Stimulated activated CD4-positive, alpha-beta T cell treated with anti-CD3 and anti-CD28 coated beads, Interleukin-4, amount 100 ng/mL, for 48 hours (primary cell): ENCODE measurements at places on chromosomes 5 and 9.

- DNase-seq: peak; percentile 56
Measured at GRCh38 chr9:89522261-89522958, 24.5 kb upstream of the SEMA4D start.

DNA sequence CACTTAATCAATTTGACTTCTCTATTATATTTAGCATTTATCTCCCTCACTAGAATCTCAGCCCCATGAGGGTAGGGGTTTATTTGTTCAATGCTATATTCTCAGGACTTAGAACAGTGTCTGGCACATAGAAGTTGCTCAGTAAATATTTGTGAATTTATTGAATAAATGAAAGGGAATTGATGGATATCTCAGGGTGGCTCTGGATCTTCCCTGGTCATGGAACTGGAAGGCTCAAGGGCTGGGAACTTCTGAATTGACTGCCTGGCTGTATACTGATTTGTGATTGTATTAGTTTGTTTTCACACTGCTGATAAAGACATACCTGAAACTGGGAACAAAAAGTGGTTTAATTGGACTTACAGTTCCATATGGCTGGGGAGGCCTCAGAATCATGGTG, 57.2 kb downstream of the KIF4B start:
- no peak for DNase-seq

DNA sequence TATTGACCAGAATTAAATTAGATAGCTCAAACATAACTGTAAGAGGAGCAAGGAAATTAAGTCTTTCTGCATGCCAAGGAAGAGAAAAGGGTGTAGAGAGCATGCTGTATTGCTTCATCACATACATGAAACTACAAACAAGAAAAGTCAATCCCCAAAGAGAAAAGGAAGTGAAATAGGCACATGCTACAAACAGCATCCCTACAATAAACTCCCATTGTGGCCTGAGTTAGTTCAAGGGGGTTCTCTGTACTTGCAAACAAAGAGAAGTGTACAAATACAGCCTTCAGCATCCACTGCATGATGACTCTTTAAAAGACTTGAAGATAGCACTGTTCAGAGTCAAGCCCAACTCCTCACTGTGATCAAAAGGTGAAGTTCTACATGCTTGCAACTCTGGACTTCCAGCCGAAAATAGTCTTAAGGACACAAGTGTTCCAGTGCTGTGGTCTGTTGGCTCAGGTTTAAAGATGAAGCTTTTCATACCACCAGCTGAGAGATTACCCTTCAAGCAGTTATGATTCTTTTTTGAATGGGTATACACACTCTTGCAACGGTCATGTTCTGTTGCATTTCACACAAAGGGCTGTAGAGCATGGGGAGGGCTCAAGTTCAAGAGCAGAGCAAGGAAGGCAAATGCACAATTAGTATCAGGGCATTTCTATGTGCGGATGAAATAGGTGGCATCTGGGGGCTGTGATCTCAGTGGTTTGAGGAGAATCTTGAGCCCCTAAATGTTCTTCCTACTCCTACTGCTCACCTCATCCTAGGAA, 534.5 kb downstream of the EBF1 start:
- DNase-seq: no peak

DNA sequence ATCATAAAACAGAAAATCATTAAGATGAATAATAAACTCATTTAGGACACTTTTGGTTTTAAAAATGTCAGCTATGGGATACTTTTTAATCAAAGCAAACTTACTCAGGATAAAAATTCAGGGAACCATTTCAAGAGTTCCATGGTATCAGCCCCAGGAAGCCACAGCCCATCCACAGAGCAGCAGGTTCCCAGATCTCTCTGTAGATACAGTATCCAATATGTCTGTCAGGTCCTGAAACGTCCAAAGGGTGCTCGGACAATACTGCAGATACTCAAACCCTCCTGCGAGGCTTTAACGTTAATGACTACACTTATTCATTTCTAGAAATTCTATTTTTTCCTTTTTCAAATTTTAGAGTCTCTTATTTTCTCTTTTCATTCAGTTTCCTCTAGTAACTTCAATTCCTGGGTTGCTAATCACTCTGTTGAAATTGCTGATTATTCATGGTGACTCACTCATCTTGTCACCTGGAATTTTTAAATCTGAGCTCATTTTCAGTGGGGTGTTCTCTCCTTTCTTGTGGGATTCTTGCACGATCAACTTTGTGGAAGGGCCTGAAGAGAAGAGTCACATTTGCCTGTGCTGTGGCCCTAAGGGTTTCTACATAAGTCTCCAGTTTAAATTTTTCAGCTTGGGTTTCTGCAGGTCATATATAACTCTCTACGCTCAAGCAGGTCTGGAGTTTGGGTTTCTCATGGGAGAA, 435.8 kb downstream of the CTNND2 start:
- no peak for DNase-seq

GRCh38 chr5:81310402-81311063, 9.1 kb downstream of the ZCCHC9 start:
- no peak for DNase-seq
